ENCODE measurements at places on chromosomes 3 and 15.

DNA sequence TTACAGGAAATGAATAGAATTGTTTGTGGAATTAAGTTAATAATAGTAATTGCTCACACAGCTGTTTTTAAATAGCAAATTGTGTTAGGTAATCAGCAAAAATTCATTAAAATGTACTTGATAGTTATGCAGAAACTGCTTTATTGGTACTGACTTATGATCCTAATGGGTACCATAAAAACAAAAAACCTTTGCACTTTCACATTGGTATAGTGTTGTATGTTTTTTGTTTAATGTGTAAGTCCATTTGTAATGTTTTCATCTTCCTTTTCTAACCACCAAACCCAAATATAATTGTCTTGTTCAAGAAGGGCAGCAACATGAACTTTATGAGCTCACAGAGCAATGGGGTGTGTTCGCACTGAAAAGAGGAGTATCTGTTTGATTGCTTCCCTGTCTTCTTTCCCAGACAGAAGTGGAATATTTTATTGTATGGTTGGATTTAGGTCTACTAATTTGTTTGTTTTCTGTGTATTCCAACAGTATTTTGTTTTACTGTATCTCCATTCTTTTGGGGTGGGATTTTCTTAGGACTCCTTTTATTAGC is 135.8 kb downstream of the TCF12 start:
- no peak for DNase-seq

- DNase-seq = no peak
Observed at GRCh38 chr15:76378691-76379090, 42.1 kb downstream of the ISL2 start.

GRCh38 chr3:70990185-70990584 is 593.3 kb downstream of the FOXP1 start:
- no peak for DNase-seq

DNA sequence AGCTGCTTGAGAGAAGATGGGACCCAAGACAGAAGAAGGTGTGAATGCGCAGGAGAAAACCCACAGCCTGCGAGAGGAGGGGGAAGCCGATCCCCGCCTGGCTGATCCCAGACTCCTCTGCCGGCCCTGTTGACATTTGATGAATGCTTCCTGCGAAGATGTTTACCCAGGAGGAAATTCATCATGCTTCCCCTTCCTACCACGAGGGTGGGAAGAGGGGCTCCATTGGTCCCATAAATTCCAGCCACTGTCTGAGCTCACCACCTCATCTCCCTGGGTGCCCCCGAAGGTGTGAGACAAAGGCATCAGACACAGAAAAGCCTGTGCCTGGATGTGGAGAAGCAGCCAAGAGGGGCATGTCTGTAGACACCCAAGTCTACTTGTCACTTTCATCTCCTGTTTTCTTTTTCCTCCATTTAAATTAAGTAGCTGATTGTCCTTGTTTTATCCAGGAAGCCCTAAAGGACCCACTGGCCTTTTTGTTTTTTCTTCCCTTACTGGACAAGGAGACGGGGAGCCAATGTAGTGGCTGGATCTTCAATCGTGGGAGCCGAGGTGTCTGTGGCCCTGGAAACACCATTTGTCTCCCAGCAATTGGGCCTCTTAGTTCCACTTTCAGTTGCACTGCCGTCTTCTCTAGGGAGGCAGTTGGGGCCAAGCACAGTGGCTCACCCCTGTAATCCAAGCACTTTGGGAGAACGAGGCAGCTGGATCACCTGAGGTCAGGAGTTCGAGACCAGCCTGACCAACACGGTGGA is 95.3 kb upstream of the HES1 start:
- no peak for DNase-seq

- no peak for DNase-seq
Observed at GRCh38 chr15:60535265-60535664, 56.3 kb upstream of the ICE2 start.

DNA sequence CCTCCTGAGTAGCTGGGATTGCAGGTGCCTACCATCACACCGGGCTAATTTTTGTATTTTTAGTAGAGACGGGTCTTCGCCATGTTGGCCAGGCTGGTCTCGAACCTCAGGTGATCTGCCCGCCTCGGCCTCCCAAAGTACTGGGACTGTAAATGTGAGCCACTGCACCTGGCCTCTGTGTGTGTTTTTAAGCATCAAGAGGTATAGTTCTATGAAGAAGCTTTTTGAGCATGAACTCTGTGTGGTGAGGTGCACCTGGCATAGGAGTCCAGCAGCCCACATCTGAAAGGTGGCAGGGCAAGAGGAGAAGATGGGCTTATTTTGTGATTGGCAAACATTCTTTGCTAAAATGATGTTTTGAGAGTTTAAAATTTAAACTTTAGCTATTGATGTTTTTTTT is 118.0 kb downstream of the DGKG start:
- DNase-seq = no peak

All from SW 1271 (cell line).